RWPE2 (cell line): ENCODE measurements at places on chromosomes 16 and 17.

DNA sequence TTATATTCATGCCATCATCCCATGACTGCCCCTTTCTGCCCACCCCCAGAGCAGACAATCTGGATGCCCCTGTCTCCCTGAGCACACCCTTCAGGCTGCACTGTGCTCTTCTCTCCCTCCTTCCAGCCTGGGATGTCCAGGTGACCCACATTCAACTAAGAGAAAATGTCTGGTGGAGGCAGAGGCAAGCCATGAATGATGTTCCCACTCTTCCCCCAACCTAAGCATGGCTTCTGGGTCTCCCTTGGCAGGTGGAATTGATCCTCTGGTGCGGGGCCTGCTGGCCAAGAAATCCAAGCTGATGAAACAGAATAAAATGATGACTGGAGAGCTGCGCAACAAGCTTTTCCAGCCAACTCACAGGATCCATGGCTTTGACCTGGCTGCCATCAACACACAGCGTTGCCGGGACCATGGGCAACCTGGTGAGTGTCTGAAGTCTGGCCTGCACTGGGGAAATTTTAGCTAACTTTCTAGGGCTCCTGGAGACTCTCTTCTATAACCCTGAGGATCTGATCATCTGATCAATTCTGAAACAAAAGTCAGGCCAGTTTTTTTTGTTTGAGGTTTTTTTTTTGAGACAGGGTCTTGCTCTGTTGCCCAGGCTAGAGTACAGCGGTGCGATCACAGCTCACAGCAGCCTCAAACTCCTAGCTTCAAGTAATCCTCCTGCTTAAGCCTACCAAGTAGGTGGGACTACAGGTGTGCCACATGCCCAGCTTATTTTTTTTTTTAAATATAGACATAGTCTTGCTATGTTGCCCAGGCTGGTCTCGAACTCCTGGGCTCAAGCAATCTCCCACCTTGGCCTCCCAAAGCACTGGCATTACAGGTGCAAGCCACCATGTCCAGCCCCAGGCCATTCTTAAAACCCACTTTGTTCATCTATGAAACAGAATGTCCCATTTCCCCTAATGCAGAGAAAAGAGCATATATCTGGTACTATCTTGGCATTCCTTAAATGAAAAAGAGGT, 14.5 kb downstream of the MPO start:
- DNase-seq = no peak

DNA sequence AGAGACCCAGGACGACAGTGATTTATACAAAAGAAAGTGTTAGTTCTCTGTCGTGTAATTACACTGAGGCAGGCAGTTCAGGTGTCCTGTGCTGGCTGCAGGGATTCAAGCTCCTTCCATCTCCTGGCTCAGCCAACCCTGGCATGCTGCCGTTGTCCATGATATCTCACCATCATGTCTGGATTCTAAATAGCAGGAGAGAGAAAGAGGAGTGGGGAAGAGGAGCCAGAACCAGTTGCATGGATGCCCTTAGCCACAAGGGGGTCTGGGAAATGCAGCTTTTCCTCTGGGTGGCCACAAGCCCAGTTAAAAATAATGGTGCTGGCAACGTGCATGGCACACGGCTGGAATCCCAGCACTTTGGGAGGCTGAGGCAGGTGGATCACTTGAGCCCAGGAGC, 9.7 kb downstream of the C16orf54 start:
- peak; percentile 7 for DNase-seq

DNA sequence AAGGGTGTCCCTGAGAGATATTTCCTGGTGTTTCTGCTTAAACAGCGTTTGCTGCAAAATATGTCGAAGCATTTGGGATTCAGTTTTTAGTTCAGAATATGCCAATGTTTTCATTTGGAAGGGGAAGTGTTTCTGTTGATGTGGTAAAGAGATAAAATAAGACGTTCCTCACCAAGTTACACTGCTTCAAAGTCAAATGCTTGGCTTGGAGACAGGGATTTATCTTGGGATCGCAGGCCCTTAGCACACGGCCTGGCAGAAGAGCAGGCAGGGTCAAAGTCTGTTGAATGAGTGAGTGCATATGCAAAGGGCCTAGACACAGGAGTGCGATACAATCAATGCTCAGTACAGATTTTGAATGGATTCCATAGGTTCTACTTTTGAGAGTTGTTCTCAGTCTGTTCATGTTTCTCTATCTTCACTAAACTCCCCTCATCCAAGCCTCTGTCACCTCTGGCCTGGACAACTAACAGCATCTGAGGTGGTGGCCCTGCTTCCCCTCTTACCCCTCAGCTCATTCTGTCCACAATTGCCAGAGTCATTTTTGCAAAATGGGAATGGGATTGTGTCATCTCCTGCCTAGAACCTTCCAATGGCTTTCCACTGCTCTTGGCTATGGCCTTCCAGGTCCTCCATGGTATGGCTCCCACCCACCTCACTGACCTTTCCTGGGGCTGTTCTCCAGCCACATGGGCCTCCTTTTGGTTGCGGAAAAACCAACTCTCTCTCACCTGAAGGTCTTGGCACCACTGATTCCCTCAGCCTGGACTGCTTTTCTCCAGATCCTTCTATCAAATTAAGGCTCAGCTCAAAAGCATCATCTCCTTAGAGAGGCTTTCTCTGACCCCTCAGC, 3.2 kb downstream of the DEXI start:
- no peak for DNase-seq

DNA sequence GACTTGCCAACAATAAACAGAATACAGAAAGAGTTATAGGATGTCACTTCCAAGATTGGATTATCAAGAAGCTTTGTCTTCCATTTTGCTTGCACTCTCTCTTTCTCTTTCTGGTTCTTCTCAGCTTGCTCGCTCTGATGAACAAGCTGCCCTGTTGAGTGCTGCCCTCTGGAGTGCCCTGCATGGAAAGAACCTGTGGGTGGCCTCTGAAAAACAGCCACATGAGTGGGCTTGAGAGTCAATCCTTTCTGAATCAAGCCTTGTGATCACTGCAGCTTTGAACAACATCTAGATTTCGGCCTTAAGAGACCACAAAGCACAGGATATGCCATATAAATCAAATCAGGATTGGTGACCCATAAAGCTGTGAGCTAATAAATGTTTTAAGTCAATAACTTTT, 185.1 kb downstream of the KIF2B start:
- no peak for DNase-seq

- no peak for DNase-seq
These were observed 673.6 kb upstream of the CDH8 start for GRCh38 chr16:62709794-62710193.

DNA sequence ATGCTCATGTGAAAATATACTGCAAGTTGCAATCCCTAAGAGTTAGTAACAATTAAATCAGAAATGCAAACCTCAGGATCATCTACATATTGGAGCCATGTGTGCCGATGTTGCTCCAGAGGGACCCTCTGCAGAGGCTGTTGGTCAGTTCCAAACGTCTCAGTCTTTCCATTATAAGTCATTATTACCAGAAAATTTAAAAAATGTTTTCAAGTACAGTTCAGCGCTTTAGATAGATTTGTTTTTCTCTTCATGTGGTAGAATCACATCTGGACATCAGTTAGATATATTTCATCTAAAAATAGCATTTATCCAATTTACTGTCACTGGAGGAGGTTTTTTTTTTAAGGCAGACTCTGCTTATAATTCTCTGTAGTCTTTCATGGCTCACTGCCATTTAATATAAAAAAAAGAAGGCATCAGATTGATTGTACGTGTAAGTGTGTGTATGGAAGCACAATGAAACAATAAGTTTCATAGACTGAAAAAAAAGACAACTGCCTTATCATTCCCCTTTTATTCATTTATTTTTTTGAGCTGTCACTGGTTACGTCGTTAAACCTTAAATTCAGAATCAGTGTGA, 46.1 kb upstream of the MARCHF10 start:
- DNase-seq = no peak

- DNase-seq = no peak
These were observed 75.8 kb downstream of the WSCD1 start for GRCh38 chr17:6145946-6146345.

GRCh38 chr16:85984231-85984880, 85.4 kb downstream of the IRF8 start:
- DNase-seq = no peak

GRCh38 chr17:81112450-81112849, 52.9 kb upstream of the PVALEF start:
- no peak for DNase-seq

- no peak for DNase-seq
These were observed 26.5 kb downstream of the SREBF1 start for GRCh38 chr17:17810084-17810894.

DNA sequence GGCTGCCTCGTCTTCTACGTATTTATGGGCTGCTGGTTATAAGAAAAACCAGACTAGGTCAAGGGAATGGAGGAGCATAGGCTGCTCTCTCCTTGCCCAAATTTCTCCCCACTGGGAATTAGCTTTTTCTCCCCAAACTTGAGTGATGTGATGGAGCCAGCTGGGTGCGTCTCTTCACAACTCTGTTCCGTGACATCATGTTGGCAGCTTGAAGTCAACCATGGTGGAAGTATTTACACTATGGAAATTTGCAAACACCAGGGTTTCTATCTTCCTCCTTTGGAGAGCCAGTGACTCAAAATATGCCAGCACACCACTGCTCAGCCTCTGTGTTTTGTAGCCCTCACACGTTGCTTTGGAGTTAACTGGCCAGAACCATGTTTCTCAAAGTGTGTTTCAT, 78.1 kb downstream of the OR1D5 start:
- DNase-seq = no peak

DNA sequence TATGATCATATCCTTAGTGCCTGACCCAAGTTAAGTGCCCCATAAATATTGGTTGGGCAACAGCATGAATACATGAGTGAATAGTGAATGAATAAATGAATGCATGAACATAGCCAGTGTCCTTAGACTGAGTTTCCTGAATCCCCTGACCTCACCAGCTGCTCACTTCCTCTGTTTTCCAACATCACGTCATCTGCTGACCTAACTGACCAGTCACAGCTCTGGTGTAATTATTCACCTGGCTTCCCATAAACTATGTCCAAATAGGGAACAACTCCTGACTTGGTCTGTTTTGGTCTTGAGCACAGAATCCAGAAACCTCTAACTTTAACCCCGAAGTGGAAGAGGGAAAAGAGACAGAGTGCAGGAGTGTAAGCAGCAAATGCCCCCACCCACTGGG, 83.4 kb downstream of the ASIC2 start:
- DNase-seq = no peak

GRCh38 chr16:71635632-71636031, 9.6 kb downstream of the MARVELD3 start:
- DNase-seq = no peak

DNA sequence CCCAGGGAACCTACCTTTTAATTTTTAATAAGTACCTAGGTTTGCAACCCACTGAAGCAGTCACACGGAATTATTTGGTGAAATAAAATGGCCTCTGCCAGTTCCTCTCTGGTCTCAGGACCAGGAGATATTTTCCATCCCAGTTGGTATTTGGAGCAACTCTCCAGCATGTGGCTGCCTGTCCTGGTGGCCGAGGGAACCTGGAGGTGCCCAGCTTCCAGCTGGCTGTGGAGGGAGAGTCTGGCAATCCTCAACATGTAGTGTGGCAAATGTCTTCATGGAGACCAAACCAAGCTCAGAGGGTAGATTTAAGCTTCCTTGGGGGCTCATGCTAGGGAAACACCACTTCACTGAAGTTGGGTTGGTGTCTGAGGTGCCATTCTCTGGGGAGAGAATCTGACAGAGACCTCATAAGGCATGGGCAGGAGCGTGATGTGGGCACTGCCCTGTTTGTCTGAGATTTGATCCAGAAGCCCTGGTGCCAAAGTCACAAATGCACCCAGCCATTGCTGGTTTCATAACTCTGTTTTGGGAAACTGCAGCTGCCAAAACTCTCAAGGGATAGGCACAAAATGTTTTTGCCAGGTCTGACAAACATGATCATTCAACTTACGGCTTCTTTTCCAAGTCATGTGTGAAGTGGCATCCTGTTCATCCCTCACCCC, 2.8 kb downstream of the MT1X start:
- no peak for DNase-seq

- no peak for DNase-seq
These were observed 667 bp upstream of the KIF19 start for GRCh38 chr17:74325376-74325742.

GRCh38 chr17:65013613-65014391, 42.7 kb downstream of the GNA13 start:
- no peak for DNase-seq

DNA sequence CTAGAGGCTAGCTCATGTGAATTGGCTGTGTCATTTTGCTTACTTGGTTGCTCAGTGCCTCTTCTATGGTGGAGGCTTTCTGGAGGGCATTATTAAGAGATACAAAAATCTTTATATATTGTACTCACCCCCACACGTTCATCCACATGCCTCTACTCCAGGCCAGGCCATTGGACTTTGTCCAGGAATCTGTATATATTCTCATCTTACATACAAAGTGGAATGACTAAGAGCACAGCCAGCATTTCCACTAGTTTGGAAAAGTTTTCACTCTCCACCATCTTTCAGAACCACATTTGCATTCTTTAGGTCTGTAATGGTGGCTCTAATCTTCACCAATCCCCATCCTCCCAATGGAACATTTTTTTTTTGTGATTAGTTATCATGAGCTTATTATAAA, 4.8 kb upstream of the GLG1 start:
- no peak for DNase-seq

GRCh38 chr17:63598281-63598680, 2.4 kb upstream of the TACO1 start:
- no peak for DNase-seq

- DNase-seq = no peak
These were observed 26.0 kb downstream of the TMEM204 start for GRCh38 chr16:1559446-1559975.

DNA sequence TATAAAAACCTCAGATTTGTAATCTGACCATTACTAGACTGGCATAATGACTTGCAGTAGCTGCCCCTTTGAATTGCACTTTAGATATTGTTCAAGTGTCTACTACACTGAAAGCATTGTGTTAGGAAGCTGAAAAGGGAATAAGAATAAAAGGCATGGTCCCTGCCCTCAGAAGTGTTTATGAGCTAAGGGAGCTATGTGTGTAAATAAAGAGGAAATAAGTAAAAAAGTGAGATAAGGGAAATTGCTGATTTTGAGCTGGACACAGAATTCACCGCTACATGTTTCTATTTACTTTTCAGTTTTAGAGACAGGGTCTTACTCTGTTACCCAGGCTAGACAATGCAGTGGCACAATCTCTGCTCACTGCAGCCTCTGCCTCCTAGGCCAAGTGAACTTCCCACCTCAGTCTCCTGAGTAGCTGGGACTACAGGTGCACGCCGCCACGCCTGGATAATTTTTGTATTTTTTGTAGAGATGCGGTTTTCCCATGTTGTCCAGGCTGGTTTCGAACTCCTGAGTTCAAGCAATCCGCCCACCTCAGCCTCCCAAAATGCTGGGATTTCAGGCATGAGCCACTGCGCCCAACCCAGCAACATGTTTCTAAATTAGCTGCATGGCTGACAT, 57.0 kb downstream of the GRB2 start:
- DNase-seq = no peak

GRCh38 chr17:41785859-41786226, 668 bp downstream of the JUP start:
- peak; percentile 93 for DNase-seq

- peak; percentile 56 for DNase-seq
These were observed 15.4 kb upstream of the HELZ start for GRCh38 chr17:67260170-67260987.
